ENCODE measurements at places on chromosomes 5 and 9.
A peak's percentile ranks its signal among the peaks of the same experiment; 100 is the strongest.

- DNase-seq, result no peak
These were observed 48.4 kb downstream of the ZNF608 start for GRCh38 chr5:124697933-124698591.

- no peak for DNase-seq
These were observed 75.4 kb upstream of the LRRTM2 start for GRCh38 chr5:138950421-138951031.

DNA sequence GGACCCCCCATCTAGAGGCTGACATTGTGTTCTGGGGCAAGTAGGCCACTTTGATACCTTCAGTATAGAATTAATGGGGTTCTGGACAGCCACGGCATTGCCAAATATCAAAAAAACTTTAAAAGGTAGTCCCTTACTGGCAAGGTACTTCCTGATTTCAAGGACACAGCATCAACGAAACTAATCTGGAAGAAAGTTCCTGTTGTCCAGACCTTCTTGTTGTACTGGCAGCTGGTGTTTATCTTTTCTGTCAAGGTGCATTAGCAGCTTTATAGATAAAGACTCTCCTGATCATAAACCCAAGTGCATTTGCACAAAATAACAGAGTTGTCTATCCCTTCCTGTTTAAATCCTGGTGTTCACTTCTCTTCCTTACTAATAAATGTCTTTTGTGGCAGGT, 23.7 kb upstream of the GOLGA1 start:
- DNase-seq, result no peak

DNA sequence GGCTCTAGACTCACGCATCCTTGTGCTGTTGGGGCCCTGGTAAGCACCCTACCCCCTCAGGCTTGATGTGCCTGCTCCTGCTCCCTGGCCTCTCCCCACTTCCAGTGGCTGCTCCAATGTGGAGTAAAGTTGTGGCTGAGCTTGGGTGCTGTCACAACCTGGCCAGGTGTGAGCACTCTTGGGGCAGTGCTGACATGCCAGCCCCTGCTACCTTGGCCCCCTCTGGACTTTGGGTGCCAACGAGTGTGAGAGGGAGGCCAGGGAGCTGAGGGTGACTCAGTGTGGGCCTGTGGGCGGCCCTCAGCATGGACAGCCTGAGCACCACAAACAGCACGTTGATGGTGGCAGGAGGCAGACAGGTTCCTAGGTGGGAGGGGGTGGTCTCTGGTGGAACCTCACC, 870.2 kb upstream of the C9orf72 start:
- no peak for DNase-seq

DNA sequence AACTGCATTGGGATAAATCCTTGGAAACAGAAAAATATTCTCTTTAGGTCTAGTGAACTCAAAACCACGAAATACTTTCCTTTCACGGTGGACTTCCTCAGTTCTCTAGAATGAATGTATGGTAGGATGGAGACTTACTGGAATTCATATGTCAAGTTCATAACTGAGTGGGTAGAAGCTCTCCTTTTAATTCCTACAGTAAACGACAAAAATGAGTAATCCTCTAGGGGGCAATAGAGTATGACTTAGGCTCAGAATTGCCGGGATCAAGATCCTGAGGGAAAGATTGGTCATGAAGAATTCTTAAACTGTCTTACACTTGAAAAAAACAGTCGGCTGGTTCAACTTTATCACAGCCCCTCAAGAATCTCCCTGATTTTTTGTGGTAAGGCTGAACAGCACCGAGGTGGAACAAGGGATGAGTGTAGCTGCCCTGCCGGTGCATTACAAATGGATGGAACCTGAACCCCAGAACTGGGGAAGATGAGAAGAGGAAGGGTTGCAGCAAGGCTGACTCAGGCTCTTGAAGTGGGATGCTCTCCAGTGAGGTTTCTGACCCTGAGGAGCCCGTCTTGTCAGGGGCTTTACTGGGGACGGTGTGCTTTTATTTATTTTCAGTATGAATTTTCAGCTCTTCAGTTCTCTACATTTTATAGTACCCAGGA, 14.0 kb upstream of the LOX start:
- DNase-seq, result no peak

DNA sequence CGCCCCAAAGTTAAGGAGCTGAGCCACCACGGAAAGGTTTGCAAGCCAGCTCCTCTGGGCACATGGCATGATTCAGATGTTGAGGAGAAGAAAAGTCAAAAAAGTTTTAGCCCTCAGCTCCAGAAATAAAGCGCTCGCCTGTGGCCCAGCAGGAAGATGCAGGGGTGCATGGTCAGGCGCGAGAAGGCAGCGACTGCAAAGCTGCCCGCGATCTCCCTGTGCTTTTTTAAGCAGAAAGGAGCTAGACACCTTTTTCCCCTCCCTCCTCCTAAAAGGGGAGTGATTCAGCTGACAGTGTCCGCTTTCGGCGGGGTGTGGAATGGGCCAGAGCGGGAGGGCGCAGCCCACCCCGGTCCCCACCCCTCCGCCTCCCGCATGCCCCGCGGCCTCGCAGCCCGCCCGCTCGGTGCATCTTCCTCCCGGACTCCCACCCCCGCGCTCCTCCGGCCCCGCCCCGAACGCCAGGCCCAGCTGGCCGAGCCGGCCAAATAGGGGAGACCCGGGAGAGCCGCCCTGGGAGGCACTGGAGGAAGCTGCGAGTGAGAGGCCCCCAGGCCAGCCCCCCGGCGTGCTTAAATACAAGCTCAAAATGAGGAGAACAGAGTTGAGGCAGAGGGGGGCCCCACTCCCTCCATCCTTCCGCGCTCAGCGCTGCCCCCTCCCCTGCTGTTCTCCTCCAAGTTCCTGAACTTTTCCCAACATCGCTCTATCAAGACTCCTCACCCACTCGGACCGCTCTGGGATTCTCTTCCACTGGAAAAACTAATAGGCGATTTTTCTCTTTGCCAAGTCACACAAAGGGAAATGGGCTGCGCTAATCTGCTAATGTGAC, at the start of gene ADAMTS12:
ADAMTS12 (minus strand) TSS at position 203 of the 832 bp plus-strand sequence; CDS start at position 69, 134 bp downstream.
- no peak for DNase-seq

- no peak for DNase-seq
These were observed 126.5 kb downstream of the MRPL36 start for GRCh38 chr5:1673042-1673677.

- DNase-seq, result no peak
These were observed 11.6 kb downstream of the DAB2IP start for GRCh38 chr9:121662891-121663580.

DNA sequence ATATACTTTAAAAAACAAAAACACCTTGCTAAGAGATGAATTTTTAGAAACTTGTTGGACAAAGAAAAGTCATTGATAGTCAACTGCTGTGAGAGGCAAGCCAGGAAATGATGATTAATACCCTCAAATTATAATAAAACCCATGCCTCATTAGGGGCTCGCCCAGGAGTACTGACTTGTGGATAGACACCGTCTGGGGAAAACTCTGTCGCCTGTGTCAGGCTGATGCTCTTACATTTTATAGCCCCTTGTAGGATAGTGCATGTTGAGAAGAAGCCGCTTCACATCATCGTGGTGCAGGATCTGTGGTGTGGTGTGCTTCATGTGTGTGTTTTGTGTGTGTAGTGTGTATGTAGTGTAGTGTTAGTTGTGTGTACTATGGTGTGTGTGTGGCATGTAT, 39.1 kb downstream of the SYK start:
- DNase-seq, result no peak

GRCh38 chr9:7785813-7786212, 13.8 kb downstream of the DMAC1 start:
- DNase-seq, result no peak

GRCh38 chr5:142601432-142601831, 84.5 kb downstream of the FGF1 start:
- DNase-seq, result no peak

GRCh38 chr9:96875461-96876142, 21.3 kb upstream of the ZNF782 start:
- no peak for DNase-seq

DNA sequence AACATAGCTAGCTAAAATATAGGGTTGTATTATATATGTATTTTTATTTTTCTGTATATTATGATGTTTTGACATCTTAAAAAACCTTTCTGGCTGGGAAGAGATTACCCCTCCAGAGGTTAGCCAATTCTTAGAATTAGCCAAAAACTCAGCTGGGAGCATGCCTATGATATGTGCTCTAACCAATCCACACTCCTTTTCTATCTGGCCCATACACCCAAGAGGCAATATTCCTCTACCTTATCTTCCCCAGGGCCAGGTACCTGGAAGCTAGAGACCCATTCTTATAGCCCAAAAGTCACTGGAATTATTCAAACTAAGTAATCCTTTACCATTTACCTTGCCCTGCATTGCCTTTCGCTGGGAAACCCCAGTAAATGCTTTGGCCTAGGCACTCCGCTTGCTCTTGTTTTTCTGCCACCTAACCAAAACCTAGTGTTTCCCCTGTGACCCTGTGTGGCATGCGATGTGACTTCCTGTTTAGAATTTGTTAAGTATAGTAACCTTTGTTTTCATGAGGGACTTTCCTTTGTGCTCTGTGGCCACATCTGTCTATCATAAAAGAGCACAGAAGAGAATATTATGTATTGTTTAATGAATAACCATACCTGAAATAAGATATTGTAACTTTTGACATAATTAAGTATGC, 37.4 kb downstream of the CSNK1G3 start:
- no peak for DNase-seq

DNA sequence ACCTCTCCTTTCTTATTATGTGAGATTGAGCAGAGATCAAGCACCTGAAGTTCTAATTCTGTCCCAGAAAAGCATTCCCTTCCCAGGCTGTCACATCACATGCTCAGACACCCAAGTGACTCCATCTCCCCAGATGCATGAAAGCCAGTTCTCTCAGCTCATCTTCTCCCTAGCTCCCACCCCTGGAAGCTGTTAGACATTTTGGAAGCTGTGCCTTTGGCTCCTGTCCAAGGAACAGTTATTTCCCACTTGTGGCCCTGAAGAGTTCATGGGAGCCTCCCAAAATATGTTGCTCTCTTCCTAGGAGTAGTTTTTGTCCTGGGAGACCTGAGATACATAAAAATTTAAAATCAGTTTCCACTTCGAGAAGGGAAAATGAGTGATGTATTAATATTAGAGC, 161.4 kb upstream of the GAS1 start:
- no peak for DNase-seq

GRCh38 chr5:135343413-135343812, 55.6 kb downstream of the MACROH2A1 start:
- DNase-seq, result no peak

DNA sequence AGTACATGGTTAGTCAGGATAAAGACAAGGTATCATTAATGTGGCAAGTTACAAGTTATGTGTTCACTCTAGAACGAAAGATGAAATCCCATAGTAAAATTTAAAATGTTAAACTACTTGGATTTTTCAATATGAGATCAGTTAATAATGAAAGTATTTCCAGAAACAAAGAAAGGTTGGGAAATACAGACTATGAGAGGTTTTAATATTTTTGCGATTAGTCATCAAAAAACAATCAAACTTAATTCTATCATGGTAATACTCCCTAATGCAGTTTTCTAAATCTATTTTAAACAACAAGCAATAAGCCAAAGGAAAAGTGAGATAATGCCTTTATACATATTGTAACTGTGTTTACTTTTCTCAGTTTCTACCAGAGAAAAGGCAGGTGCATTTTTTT, 10.6 kb downstream of the CDH12 start:
- no peak for DNase-seq

- no peak for DNase-seq
These were observed 13.3 kb downstream of the HACD4 start for GRCh38 chr9:21018177-21018576.

GRCh38 chr5:76332102-76332501, 71.0 kb upstream of the IQGAP2 start:
- DNase-seq, result no peak

- no peak for DNase-seq
These were observed 24.7 kb upstream of the LECT2 start for GRCh38 chr5:135979510-135979909.

DNA sequence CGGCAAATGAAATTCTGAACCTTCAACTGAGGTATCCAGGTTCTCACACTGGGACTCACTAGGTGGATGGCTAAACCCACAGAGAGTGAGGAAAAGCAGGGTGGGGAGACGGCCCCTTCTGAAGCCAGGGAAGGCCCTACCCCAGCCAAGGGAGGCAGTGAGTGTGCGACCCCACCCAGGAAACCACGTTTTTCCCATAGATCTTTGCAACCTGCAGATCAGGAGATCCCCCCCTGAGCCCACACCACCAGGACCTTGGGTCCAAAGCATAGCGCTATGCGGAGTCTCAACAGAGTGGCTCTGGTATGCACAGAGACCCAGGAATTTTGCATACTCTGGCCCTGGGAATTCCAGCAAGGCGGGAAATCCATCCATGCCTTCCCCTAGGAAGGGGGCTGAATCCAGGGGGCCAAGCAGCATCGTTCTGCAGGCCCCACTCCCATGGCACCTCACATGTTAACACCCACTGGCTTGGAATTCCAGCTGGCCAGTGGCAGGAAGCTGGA, 19.9 kb downstream of the DTWD2 start:
- DNase-seq, result no peak

GRCh38 chr9:100324594-100325200, 28.0 kb downstream of the TEX10 start:
- peak; percentile 50 for DNase-seq

DNA sequence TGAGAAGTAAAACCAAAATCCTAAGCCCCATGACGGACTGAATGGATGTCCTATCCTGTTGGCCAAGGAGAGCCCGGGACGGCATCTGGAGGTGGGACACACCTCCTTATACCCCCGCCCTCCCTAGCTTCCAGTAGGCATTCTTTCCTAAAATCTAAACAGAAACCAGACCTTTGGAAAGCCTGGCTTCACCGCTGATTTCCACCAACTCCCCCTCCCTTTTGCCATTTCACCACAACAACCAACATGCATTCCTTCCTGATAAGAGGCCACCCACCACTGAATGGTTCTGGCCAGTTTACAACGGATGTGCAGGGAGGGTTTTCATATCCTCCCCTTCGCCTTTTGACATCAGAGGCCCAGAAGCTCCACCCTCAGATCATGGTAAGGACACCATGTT, 9.2 kb upstream of the RARS1 start:
- DNase-seq, result no peak

GRCh38 chr5:53934151-53934820, 373.8 kb downstream of the NDUFS4 start:
- DNase-seq, result no peak

- no peak for DNase-seq
These were observed 27.3 kb downstream of the CLTA start for GRCh38 chr9:36218011-36218410.

- DNase-seq, result no peak
These were observed 1746.4 kb downstream of the EFNA5 start for GRCh38 chr5:105924366-105924765.

GRCh38 chr9:87149799-87150198, 202.5 kb upstream of the GAS1 start:
- DNase-seq, result no peak

DNA sequence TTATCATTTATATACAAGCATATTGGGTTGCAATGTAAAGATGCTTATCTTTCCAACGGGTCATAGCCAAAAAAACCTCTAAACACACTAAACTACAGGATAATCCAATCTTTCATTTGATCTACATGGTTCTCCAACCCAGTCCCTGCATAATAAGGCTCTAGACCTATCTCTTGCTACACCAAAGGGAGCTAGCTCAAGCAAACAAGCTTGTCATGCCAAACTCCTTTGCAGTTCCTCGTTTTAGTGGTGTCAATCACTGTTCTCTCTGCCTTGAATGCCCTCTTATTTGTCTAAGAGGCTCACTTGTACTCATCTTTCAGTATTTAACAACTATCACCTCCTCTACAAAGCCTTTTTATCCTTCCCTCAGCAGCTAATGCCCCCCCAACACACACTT, 5.6 kb downstream of the HOMER1 start:
- no peak for DNase-seq

Data from hematopoietic multipotent progenitor cell treated with erythropoietin and hydrocortisone succinate and interleukin-3 and kit ligand, for 17 days (in vitro differentiated cells).